Stimulated activated CD8-positive, alpha-beta memory T cell treated with anti-CD3 and anti-CD28 coated beads, Interleukin-2, amount 100 ng/mL, for 1 hour (primary cell): ENCODE measurements at places on chromosomes 12 and 14.

GRCh38 chr12:95796982-95797289, 6.4 kb upstream of the NTN4 start:
- DNase-seq: no peak

DNA sequence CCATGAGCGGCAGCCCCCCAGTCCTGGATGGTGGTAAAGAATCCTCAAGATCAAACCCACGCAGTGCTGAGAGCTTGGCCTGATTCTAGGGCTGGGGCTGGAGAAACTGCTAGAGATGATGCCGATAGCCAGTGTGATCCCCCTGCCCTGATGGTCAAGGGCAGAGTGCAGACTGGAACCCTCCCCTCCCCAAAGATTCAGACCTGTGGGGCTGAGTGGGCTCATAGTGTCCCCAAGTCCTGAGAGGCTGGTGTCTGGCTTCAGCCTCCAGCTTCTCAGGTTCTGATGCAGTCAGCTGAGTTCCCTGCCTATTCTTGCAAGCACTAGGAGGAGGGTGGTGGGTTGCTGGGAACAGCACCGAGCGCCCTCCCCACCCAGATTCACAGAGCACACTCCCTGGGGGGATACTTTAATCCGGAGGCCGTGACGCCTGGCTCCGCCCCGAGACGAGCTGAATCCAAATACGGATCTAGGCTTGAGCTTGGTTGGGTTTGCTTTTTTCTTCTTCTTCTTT, 11.9 kb downstream of the RHOF start:
- no peak for DNase-seq

- DNase-seq: no peak
Measured at GRCh38 chr14:101635749-101636560, 74.7 kb downstream of the DIO3 start.

DNA sequence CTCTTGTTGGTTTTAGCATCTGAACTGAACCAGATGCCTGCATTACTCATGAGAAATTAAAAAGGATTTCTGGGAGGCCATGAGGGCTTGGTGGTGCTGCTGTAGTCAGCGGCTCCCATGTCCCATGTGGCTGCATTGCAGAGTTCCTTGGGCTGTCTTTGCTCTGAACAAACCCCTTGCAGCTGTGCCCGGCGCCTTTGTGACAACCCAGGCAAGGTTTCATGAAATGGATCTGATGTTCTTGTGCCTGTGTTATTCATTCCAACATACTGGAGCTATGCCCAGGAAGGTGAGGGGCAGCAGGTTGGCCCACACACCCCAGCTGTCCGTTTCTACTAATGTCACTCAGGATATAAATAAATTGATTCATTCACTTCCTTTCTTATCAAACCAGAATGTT, 40.8 kb downstream of the TGFB3 start:
- no peak for DNase-seq

GRCh38 chr12:68621472-68622081, 10.9 kb downstream of the RAP1B start:
- no peak for DNase-seq

DNA sequence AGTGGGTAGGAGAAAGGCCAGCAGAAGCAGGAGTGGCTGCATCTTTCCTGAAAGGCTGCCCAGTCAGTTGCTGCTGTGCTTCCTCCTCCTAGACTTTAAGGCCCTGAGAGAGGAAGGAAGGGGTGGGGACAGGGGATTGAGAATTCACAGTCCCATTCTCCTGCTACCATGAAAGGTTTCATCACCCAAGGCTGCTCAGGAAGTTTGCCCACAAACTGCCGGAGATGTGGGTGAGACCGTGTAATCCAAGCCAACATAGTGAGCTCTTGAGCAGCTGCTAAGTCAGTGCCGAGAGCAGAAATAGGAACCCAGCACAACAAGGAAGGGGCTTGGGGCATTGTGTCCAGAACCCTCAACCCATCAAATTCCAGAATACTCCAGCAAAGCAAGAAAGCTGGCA, at the start of gene CTSG:
CTSG (minus strand) TSS at position 69 of the 400 bp plus-strand sequence; CDS start at position 42, 27 bp downstream.
- no peak for DNase-seq

GRCh38 chr12:98951406-98951805, 306.3 kb downstream of the APAF1 start:
- no peak for DNase-seq

- peak; percentile 66 for DNase-seq
Measured at GRCh38 chr12:46214668-46215436, 54.0 kb downstream of the SLC38A1 start.

GRCh38 chr12:63777340-63777739, 2.4 kb upstream of the RXYLT1 start:
- no peak for DNase-seq

DNA sequence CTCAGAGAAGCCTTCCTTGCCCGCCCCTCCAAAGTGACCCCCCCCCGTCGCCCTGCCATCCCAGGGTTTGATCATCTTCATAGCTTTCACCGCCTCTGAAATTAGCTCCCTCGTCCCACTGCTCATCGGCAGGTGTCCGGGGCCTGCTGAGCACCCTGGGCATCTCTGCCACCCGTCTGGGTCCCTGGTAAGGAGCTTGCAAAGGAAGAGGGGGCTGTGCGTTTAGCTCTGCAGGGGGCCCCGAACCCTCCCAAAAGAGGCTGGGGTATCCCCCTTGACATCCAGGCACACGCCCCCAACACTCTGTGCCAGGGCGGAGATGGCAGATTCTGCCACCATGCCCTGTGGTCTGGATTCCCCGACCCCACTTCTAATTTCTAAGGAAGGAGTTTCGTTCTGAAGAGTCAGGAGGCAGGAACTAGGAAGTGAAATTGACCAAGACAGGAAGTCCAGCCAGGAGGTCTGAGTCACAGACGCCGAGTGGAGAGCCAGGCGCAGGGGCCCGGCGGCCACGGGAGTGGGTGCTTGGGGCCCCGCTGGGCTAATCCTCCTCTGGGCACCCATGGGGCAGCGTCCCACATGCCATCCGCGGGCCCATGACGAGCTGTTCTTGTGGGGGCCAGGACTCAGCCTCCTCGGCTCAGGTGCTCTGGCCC, 95.7 kb downstream of the RFLNA start:
- DNase-seq: no peak

DNA sequence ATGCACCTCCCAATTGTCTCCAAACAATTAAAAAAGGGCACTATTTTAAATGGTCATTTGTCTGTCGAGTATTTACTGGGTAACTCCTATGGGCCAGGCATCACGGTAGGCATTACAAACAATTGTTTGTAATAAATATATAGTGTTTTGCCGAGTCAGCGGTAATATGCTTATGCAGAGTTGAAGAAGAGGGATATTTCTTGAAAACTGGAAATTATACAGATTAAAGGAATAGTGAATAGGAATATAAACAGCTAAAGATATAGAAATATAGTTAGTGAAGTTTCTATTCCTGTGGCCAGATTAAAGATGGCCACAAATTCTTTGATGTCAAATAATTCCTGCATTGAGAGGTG, 13.5 kb upstream of the CRADD start:
- DNase-seq: no peak

GRCh38 chr12:26109343-26109881, 15.4 kb downstream of the BHLHE41 start:
- no peak for DNase-seq

DNA sequence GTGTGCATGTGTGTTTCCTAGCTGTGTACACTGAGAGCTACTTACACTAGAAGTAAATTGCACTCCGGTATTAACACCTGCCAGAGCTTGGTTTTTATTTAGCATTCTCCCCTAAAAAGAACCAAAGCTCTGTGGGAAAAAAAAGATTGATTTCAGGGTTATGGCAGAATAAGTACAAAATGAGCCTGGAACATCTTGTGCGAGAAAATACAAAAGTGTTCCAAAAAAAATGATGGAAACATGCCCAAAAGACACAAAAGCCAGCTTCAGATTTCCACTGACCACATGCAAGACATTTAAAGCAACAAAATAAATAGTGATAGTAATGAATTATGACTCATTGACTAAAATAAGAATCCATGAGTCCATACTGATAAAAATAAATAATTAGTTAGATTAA, 188.3 kb downstream of the GXYLT1 start:
- no peak for DNase-seq

GRCh38 chr14:75993567-75994041, 8.0 kb downstream of the IFT43 start:
- no peak for DNase-seq

DNA sequence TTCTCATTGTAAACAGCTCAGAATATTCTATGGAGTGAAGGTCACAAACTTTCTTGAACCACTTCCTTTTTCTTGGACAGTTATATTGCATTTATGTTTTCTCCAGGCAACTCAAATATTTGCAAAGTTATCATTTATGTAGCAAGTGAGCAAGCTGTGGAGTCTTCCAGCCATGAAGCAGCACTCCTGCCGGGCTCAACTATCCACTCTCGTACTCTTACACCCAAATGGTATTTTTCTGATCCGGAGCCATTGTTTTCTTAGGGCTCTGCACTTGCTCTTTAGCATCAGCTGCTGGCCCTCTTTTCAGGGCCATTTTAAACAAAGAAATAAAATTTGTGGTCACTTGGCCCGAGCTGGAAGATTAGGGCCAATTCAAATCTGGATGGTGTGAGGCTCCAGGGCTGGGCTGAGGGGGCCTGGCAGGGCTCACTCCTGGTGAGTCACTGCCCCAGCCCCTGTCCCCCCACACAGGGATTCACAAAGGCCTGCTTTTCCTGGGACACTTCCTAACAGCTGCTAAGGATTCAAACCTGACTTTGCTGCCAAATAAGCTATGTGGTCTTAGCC, 19.7 kb downstream of the SYNE3 start:
- no peak for DNase-seq

GRCh38 chr14:102821252-102821651, 44.0 kb downstream of the TRAF3 start:
- no peak for DNase-seq

- no peak for DNase-seq
Measured at GRCh38 chr12:122354958-122355641, 67.4 kb downstream of the CLIP1 start.

GRCh38 chr14:20986811-20987210, 3.0 kb upstream of the METTL17 start:
- no peak for DNase-seq

GRCh38 chr14:23365732-23366425, 907 bp upstream of the EFS start:
- DNase-seq: no peak

GRCh38 chr12:59055204-59055860, 135.0 kb upstream of the LRIG3 start:
- DNase-seq: no peak

- DNase-seq: no peak
Measured at GRCh38 chr12:107660861-107661415, 24.7 kb upstream of the PWP1 start.

DNA sequence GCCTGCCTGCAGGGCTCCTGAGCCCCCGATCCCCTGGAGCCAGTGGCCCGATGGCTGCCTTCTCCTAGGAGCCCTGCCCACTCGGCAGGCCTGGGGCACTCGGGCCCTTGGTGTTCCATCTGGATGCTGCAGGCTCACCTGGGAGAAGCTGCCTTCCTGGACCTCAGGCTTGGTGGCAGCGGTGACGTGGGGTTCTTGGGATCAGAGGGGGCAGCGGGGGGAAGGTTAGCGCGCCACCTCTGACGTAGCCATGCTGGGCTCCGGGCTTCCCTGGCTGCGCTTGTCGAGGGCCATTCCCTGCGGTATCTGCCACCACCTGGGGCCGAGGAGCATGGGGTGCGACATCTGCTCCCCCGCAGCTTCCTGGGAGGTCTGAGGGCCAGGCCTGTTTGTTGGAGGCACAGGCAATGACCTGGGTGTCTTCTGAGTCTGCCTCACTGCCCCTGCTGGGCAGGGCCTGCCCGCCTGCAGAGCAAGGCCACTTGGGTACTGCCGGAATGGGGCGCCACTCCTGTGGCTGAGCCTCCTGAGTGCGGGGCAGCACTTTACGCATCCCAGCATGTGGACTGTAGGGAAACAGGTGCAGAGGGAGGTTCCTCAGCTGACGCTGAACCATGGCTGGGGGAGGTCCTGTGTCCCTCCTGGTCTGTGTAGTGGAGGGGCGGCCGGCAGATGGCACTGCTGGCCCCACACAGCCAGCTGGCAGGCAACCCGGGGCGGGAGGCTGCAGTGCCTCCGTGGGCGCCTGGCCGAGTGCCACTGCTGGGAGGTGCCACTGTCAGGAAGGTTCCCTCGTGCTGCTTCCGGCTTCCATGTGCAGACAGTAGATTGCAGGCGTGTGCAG, 20.3 kb downstream of the MTA1 start:
- no peak for DNase-seq

DNA sequence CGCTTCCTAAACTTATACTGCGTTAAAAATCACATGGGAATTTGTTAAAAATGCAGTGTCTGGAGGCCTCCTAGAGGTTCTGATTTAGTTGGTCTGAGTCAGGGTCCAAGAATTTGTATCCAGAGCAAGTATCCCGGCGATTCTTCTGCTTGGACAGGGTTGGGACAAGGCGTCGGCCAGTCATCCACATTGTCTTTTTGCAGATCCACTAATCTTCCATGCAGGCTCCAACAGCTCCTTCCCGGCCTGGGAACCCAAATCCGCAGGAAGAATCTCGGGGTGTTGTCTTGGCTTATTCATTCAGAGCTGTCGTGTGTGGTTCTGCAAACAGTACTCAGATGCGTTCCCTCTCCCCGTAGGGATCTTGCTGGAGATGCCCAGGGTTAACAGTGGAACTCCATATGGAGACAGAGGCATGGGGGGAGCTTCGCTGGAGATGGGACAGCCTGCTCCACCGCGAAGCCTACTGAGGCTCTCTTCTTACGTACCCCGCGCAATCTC, 25.3 kb downstream of the GPRC5D start:
- DNase-seq: no peak

GRCh38 chr14:55899531-55899930, 218.7 kb upstream of the PELI2 start:
- DNase-seq: no peak

- DNase-seq: no peak
Measured at GRCh38 chr12:43621262-43621661, 69.3 kb upstream of the ADAMTS20 start.
